GM03348 (cell line): ENCODE measurements at places on chromosomes 16 and 17.
A peak's percentile ranks its signal among the peaks of the same experiment; 100 is the strongest.

DNA sequence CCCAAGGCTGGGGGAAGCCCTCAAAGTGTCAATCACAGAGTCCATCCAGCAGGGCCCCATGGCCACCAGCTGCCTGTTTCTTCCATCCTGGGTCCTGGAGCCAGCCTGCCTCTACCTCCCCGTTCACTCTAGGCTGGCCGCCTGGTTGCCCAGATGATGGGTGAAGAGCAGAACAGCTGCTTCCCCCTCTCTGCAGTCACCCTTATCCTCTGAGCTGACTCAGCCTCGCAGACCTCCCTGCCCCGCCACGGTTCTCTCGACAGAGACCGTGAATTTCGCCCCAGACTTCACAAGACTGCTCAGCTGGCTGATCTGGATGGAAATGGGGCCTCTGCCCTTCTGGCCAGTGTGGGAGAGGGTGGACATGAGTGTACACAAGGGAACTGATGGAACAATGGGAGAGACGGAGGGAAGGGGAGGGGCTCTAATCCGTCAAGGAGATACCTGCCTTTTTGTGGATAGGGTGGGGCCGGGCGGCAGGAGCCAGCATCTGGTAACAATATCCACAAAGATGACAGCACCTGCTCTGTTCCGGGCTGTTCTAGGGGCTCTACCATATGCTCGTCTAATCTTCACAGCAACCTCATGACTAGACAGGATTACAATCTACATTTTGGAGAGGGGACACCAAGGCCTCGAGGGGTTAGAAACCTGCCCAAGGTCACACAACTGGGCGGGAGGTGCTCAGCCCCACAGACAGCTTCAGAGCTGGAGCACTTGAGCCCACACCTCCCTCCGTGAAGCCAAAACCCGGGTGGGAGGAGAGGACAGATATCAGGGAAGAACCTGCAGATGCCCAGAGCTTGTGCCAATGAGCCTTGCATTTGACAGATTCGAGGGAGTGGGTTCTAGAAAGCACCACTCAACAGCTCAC, 136.0 kb downstream of the SDK2 start:
- DNase-seq, result no peak

DNA sequence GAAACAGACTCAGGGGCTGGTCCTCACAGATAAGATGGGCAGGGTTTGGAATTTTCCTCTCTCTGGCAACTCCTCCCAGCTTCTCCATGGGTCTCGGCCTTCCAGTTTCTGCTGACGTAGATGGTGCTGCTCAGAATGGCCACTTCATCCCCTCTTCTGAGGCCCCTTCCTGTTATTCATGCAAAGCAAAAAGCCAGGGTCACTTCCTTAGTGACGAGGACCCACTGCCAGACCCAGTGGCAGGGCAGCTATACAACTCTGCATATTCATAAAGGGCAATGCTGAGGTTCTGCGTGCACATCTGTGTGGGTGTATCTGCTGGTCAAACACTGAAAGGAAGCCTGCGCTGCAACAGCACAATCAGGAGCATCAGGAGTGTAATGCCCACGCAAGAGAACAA, 108.8 kb downstream of the WSCD1 start:
- no peak for DNase-seq

DNA sequence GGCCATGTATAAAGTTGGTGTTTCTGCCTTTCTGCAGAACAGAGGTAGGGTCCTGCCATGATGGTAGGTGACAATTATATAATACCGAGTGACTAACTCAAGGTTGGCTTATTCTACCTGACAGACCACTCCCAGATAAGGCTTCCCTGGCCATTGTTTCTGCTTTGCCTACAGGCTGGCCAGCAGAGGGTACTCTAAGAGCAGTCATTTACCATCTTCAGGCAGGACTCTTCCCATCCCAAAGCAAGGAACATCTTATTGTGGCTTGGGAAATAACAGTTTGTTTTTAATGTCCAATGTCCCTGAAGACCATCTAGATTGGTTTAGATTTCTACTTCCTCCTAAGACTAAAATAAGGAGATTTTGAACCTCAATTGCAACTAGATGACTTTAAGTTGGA, 74.1 kb downstream of the SNX11 start:
- no peak for DNase-seq

GRCh38 chr17:38605841-38606645, at the start of gene SRCIN1:
TSS of gene SRCIN1 (minus strand) at chr17:38605952. CDS start at chr17:38605705, 247 bp downstream.
- DNase-seq, result peak; percentile 62

DNA sequence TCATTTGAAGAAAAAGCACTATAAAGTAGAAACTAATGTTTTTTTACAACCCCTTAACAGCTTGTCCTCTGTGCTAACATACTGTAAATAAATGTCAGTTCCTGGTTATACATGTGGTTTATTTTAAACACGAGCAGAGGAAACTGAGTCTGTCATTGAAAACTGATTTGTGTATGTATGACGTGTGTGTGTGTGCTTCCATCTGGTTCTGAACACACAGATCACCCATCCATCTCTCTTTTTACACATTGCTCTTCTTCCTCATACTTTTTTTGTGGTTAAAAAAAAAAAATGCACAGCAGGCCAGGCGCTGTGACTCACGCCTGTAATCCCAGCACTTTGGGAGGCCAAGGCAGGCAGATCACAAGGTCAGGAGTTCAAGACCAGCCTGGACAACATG, 49.5 kb downstream of the ZNF423 start:
- no peak for DNase-seq

DNA sequence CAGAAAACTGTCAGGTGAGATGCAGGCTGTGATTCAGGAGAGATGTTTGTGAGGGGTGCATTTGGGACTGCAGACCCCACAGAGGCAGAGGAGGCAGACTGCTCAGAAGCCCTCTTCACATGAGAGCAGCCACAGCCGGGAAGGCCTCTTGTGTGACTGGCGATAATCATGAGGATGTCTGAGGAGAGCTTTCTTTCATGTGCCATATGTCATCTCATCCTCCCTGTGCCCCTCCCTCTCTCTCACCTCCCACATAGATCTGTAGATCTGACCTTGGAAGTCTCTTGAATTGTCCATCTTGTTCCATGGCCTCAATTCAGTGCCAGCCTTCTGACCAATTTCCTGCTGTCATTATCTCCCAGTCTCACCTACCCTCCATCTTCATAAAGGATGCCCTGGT, 50.5 kb downstream of the EPN2 start:
- no peak for DNase-seq

- no peak for DNase-seq
Measured at GRCh38 chr17:41537990-41538389, 9.9 kb upstream of the KRT19 start.

DNA sequence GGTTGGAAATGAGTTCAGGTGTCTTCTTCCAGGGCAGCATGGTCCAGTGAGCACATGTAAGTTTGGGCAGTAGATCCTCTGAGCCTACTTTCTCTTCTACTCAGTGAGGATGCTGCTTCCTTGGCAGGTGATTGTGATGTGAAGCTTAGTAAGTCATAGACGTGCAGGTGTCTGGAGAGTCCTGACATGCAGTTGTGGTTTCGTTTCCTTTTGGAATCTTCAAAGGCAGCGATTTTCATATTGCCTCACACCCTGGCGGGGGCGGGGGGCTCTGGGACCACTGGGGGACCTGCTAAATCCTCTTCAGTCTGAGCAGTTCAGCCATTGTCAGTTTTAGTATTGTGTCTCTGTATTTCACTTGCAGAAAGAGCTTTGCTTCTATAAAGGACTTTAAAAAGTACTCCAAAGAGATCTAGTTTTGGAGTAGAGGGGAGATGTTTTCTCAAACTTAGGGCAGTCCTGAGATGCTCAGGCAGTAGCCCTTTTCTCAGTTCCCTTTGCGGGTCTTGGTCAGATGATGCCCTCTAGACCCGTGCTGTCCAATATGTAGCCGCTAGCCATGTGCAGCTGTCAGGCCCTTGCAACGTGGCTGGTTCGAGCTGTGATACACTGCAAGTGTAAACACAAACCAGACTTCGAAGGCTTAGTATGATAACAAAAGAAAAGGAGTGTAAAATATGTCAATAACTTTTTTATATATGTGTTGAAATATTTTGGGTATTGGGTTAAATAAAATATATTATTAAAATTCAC, 4.0 kb upstream of the CDK5R1 start:
- no peak for DNase-seq

DNA sequence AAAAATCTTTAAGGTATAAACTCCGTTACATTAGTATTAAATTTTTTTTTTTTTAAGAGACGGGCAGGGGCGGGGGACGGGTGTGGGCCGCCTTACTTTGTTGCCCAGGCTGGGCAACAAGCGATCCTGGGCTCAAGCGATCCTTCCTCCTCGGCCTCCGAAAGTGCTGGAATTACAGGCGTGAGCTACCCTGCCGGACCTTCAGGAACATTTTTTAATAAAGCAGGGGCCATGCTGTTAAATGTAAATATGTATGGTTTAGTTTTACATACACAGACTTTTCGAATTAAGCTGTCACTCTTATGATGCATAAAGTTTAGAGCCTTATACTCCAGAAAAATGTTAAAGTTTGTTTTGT, 2.4 kb downstream of the PPM1D start:
- no peak for DNase-seq
